ENCODE measurements at places on chromosomes 6 and 20. TPM values are rescaled to one million over a fixed set of nuclear protein-coding genes. Genes with fewer than 3 reads are reported as not detected.

DNA sequence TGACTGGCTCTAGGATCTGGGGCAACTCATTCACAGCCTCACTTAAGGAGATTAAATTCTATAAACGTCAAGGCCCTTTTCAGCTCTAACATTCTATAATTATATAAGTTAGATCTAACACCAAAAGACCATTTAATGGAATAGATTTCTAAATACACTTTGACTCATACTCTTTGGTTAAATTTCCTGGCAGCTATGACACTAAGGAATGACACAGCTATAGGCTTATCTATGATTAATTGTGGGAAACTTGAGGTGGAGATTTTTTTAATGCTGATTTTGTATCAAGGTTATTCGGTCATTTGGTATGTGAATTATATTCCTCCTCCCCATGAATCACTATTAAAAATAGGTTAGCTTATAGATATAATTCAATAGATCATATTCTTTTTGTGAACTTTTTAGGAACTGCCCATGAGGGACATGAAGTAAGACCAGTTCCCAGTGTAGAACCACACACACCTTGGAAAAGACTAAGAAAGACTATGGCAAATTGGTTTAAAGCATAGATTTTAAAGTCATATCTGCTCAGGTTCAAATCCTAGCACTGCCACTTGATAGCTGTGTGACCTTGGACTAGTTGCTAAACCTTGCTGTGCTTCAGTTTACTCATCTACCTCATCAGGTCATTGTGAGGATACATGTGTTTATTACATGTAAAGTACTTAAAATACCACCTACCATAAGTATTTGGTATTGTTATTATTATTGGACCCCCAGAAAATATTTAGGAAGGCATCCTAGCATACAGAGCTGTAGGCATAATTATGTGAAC, 116.0 kb downstream of the CRYBG1 start:
- DNase-seq = no peak

DNA sequence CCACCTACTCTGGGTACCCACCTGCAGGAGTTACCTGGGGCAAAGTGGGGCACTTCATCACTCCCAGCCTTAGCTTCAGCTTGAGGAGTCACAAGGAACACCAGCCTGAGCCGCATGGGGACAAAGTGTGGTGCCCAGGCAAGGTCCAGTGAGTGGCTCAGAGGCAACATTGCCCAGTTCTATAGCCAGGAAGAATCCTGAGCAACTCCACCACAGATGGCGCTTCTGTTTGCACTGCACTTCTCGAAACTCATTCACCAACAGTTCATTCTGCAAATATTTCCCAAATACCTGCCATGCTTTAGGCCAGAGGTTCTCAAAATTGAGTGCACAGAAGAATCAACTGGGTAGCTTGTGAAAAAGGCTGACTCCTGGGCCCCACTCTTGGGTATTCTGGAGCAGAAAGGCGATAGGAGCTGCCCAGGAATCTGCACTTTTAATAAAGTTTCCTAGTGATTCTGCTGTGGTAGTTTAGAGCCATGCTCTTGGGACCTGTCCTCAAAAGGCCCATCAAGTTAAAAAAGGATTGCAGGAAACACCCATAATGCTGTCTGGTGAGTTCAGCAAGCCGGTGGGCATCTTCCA, 83.1 kb downstream of the VEGFA start:
- no peak for DNase-seq

SIRPB2 gene
- 1.7 TPM for total RNA-seq

- no peak for DNase-seq
Measured at GRCh38 chr20:15645816-15646215, 927.4 kb downstream of the KIF16B start.
